ENCODE measurements at places on chromosomes 11 and 22.

DNA sequence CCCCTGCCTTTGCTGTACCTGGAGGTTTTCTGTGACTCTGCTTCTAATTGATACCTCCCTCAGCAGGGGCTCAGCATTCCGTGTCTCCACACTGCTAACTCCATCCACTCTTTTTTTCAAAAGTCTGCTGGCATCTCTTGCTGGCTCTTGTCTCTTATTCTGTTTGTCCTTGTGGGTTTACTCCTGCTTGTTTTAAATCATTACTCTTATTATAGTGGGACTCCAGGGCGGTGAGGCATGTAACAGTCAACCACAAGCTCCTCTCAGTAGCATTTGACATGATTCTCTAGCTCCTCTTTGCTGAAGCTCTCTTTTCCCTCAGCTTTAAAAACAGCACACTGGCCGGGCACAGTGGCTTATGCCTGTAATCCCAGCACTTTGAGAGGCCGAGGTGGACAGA is 260.2 kb upstream of the NARS2 start:
- no peak for DNase-seq

DNA sequence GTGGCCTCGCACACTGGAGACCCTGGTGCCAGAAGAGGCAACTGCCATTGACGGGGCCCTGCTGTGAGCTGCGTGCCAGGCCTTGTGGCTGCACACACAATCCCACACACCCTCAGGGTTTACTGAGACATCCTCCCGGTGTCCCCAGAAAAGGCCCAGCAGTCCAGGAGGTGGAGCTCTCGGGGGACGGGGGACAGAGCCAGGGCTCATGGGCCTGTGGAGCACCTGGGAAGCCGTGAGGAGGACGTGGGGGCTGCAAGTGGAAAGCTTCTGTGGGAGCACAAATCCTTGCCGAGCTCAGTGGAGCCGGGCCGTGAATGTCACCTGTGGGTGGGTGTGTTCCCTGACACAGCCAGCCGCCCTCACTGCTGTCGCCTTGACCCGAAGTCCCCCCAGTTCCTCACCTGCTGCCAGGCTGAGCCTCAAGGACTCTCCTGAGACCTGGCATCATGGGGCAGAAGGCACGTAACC is 609.7 kb downstream of the TBC1D22A start:
- DNase-seq = no peak

DNA sequence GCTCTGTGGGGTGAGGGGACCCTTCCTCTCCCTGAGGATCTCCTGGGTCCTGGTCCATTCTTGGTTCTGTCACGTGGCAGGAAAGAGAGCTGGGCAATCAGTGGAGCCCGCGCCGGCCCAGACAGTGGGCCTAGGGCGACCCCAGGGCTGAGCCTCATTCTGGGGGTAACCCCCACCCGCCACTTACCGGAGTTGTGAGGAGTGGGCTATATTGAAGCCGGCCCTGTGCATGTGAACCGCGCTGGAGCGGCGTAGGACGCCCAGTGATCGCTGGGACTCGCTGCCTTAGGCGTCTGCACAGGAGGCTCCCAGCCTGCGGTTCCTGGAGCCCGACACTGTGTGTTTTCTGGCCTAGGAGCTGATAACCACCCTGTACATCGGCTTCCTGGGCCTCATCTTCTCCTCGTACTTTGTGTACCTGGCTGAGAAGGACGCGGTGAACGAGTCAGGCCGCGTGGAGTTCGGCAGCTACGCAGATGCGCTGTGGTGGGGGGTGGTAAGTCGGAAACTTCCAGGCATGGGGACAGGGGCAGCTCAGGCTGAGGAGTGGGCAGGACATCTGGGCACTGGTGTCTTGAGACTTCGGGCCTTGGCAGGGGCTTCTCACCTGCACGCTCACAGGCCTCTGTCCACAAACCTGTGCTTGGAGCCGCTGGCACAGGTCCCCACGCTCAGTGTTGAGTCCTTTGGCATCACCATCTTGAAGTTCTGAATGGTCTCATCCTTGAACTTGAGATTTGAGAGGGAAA is 127.1 kb downstream of the KCNQ1OT1 start:
- DNase-seq = no peak

GRCh38 chr11:69892237-69892985 is 73.2 kb upstream of the FGF3 start:
- DNase-seq = no peak

GRCh38 chr11:131924001-131924400 is 553.6 kb downstream of the NTM start:
- DNase-seq = no peak

DNA sequence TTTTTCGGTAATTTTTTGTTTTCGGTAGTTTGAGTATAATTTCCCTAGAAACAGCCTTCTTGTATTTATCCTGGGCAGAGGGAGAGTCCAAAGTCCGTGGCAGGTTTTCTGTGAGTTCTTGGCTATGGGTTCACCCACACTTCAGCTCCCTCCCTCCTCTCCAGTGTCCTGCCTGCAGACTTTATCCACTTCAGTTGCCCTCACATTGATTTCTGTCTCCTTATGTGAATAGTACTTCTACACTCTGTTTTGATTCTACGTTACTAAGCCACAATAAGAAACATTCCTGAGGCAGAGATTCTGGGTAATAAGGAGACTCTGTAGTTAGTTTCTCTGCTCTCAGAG is 868.6 kb downstream of the METTL15 start:
- DNase-seq = no peak

- DNase-seq = no peak
These were observed 11.5 kb upstream of the BDNF start for GRCh38 chr11:27711725-27712124.

- DNase-seq = no peak
These were observed 10.7 kb downstream of the RAG1 start for GRCh38 chr11:36578458-36578857.

DNA sequence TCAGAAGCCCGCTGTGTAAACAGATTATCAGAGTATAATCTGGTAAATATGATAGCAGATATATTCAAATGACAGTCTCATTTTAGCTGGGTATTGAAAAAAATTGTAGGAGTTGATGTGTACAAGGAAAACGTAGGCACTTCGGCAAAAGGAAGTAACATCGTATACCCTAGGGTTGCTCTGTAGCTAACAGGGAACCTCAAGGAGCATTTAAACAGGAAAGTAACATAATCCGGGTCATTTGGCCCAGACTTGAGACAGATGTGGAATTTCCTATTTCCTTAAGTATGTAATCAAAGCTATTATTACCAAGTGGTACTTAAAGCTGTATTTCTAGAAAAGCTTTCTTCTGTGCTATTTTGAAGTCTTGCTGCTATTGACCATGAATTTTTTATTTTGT is 215.6 kb downstream of the DDX10 start:
- DNase-seq = no peak

DNA sequence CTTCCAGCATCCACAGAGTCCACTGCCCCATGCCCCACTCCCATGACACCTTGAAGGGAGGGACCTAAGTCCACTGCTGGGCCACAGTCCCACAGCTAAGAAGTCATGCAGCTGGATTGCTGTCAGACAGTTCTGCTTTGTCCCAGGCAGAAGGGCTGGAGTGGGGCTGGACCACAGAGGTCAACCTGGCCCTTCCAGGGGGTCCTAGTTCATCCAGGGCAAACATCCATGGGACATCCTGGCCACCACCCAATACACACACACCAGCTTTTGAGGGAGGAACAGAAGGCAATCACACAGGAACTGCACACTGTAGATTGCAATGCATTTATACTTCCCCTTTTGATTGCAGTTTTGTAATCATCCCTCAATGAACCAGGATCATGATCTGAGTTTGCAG is 11.3 kb upstream of the APOL4 start:
- no peak for DNase-seq

DNA sequence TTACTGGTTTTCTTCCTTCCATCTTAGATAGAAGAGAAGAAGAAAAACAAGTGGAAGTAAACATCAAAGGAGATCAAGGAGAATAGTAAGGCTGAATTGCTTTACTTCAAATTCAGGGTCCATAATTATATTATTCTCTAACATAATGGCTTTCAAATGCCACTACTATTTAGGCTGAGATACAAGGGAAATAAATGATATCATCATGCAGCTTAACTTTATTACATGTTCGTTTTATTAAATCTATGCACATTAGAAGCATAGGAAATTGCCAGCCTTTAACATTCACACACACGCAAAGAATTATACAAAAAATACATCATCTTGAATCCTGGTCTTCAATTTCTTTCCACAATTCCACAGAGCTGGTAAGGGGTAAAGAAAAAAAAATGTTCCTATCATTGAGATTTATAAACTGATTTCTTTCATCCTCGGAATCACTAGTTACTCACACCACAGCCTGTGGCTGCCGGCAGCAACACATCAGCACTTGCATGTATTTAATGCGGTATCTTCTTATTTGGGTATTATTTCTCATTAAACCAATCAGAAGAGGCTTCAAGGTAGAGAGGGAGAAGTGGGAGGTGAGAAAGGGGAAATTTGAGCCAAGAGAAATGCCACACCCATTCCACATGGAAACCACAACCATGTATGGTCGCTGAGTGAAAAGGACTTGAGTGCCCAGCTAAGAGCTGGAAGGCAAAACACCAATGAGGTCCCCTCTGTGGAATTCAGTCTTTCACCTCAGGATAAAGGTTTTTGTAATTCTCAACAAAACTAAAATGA is 26.3 kb downstream of the SYTL2 start:
- no peak for DNase-seq

GRCh38 chr11:99739464-99740089 is 718.8 kb downstream of the CNTN5 start:
- peak; percentile 3 for DNase-seq

DNA sequence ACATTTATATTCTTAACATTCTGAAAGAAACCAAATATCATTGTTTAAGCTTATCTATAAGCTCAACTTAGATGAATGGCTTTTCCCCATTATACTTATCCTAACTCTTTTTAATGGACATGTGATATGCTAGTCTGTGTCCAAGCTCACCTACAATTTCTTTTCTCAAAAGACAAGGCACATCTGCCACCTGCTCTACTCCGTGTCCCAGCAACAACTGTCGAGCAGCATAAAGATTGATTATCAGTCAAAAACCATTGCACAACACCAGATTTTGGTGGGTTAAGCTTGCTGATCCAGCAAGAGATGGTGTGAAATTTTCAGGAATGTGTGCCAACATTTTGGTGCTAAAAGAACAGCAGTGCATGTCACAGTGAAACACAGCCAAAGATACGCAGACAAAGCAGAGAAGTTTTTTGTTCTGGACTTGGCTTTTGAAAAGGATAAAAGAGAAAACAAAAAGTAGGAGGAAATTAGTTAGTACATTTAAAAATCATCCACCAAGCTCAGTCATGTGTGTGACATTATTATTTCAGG is 65.8 kb downstream of the DCDC1 start:
- peak; percentile 88 for DNase-seq

- DNase-seq = no peak
These were observed 200.3 kb downstream of the C11orf91 start for GRCh38 chr11:33500332-33500731.

- no peak for DNase-seq
These were observed 16.0 kb upstream of the POU2AF1 start for GRCh38 chr11:111395081-111395480.

GRCh38 chr22:45034156-45034555 is 24.4 kb upstream of the PHF21B start:
- DNase-seq = no peak

- DNase-seq = no peak
These were observed 26.3 kb upstream of the SCGB1A1 start for GRCh38 chr11:62392506-62392905.

DNA sequence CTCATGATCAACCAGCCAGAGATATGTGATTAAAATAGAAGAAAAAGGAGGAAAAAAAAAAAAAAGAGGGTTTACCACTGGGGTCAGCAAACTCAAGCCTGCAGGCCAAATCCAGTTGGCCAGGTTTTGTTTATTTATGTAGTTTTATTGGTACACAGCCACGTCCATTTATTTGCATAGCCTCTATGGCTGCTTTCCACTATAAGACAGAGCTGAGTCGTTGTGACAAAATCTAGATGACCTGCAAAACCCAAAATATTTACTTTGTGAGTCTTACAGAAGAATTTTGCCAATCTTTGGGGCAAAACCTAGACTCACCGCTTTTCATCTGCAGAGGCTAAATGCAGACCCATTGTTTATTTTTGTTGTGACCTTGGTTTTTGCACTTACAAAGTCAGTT is 87.1 kb downstream of the TENM4 start:
- no peak for DNase-seq

DNA sequence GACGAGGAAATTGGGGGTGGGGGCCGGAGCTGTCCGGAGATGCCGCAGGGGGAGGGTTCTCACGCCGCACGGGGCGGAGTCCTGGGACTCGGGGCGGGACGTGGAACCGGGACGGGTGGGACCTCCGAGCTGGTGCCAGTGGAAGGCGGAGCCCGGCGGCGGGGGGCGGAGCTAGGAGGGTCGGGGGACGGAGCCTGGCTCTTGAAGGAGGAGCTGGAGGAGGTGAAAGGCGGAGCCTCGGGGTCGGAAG is 271 bp downstream of the FKBP2 start:
- peak; percentile 97 for DNase-seq

DNA sequence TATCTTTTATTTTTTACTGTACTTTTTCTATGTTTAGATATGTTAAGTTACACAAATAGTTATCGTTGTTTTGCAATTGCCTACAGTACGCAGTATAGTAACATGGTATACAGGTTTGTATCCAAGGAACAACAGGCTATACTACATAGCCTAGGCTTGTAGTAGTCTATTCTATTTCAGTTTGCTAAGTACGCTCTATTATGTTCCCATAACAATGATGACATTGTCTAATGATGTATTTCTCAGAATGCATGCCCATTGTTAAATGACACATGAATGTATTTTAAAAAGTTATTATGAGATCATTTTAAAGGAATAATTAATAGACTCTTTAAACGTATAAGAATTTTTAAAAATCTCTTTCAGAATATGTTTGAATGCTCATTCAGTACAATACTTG is 696.7 kb upstream of the CCDC90B start:
- no peak for DNase-seq

GRCh38 chr22:24024354-24024753 is 13.2 kb downstream of the CABIN1 start:
- no peak for DNase-seq

GRCh38 chr11:65834202-65834601 is 439 bp downstream of the SNX32 start:
- DNase-seq = no peak

GRCh38 chr11:116892374-116892773 is 55.0 kb upstream of the APOA1 start:
- DNase-seq = no peak

DNA sequence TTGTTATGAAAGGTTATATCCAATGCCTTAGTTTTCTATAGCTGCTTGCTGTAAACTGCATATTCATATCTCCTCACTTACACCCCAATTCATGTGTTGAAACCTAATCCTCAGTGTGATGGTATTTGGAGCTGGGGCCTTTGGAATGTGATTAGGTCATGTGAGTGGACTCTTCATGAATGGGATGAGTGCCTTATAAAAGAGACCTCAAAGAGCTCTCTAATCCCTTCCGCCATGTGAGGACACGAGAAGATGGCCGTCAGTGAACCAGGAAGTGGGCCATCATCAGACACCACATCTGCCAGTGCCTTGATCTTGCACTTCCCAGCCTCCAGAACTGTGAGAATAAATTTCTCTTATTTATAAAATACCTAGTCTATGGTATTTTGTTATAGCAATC is 79.3 kb downstream of the CYP2R1 start:
- no peak for DNase-seq

GRCh38 chr22:49906071-49906798 is 12.0 kb downstream of the ALG12 start:
- DNase-seq = no peak
